ENCODE measurements at places on chromosomes 7 and 10.

GRCh38 chr10:8088504-8088903 is 34.0 kb downstream of the GATA3 start:
- no peak for DNase-seq

GRCh38 chr10:43260911-43261577 is 5.8 kb downstream of the RASGEF1A start:
- DNase-seq = no peak

- DNase-seq = no peak
These were observed 53.3 kb upstream of the LOXL4 start for GRCh38 chr10:98321186-98321780.

GRCh38 chr7:129083525-129083924 is 28.6 kb upstream of the TNPO3 start:
- no peak for DNase-seq

- no peak for DNase-seq
These were observed 77.2 kb upstream of the FZD1 start for GRCh38 chr7:91187061-91187460.
